ENCODE measurements at places on chromosomes 5 and 9. TPM values are rescaled to one million over a fixed set of nuclear protein-coding genes. Genes with fewer than 3 reads are reported as not detected.

GRCh38 chr9:127139775-127140174 is 17.3 kb upstream of the ANGPTL2 start:
- H3K4me3 ChIP-seq: no peak overlapping the region
- H3K27me3 ChIP-seq: no peaks in the 10 kb centered on the region
- H3K4me1 ChIP-seq: peaks cover 3% of the 10 kb centered on the region
- H3K27ac ChIP-seq: no peak overlapping the region

GRCh38 chr5:175847503-175847902 is 23.9 kb upstream of the CPLX2 start:
- no peak overlapping the region for H3K4me3 ChIP-seq
- H3K27ac ChIP-seq: no peak overlapping the region
- no peaks in the 10 kb centered on the region for H3K27me3 ChIP-seq
- no peaks in the 10 kb centered on the region for H3K36me3 ChIP-seq
- DNase-seq: no peak

DNA sequence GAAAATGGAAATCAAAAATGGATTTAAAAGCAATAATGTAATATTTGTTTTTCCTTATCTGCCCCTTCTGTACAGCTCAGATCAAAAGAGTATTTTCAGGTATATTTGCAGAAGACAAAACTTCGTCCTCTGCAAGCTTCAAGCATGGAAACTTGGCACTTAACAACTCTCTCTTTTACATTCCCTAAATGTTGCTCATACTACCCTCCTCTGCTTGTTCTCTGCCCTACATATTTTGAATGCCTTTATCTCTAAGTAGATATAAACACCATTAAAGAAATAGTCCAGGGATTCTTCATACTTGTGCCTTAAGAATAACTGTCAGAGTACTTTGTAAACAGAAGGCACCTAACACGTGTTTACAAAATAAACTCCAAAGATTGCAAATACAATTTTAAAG is 19.2 kb upstream of the SMC2 start:
- no peak overlapping the region for H3K4me3 ChIP-seq
- no peak overlapping the region for H3K27ac ChIP-seq
- no peak for DNase-seq

GRCh38 chr5:57754616-57755015 is 272.0 kb upstream of the ACTBL2 start:
- H3K27me3 ChIP-seq: no peaks in the 10 kb centered on the region
- no peaks in the 10 kb centered on the region for H3K4me1 ChIP-seq
- H3K27ac ChIP-seq: no peak overlapping the region
- H3K36me3 ChIP-seq: no peaks in the 10 kb centered on the region

DNA sequence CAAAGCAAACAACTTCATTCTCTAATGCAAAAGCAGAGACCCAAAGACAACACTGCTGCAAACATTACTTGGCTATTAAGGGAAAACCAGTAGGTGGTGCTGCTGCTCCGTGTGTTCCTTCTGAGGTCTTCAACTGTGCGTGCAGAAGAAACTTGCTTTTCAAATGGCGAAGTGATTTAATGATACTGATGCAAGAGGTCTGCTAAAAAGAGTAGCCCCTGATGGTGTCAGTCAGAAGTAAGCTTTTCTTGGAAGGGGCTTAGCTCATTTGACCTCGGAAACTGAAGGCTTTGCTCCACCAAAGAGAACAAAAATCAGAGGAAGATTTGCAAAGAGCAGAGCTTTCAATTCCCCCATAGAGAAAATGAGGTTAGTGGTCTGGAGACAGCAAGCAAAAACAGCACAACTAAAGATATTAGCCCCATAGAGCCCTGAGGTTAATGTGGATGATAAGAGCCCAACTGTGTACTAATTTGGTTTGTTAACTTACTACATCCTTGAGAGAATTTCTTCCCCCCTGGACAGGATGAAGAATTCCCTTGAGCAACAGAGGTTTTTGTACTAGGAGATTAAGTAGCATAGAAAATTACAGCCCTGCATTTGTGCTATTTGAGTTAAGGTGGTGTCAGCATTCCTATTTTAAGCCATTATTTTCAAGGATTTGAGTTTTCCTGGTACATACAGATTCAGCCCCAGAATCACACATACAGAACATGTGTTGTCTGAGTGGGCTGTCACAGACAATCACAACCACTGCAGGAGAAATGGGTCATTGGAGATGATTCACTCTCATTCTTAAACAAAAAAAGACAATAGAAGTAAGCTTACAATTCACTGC is 153.2 kb upstream of the C9orf72 start:
- H3K36me3 ChIP-seq: peaks cover 2% of the 10 kb centered on the region
- peaks cover 42% of the 10 kb centered on the region for H3K4me1 ChIP-seq
- DNase-seq: peak; percentile 74
- H3K27me3 ChIP-seq: peaks cover 6% of the 10 kb centered on the region
- H3K4me3 ChIP-seq: no peak overlapping the region

DNA sequence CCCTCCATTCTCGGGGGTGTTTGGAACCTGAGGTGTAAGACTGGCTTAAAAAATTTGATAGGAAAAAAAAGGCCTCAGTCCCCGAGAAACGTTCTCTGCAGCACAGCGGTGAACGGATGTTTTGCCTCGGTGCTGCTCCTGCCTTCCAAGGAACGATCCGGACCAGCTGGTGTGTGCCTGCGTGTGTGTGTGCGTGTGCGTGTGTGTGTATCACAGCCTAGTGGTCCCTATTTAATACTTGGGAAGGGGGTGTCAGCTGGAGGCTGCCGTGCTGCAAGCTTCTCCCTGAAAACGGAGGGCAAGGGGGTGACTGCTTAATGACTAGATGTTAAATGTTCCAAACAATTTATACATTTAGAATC is 76.9 kb downstream of the LHX2 start:
- H3K27ac ChIP-seq: no peak overlapping the region
- peaks cover 38% of the 10 kb centered on the region for H3K27me3 ChIP-seq
- no peaks in the 10 kb centered on the region for H3K4me1 ChIP-seq
- DNase-seq: no peak
- H3K36me3 ChIP-seq: no peaks in the 10 kb centered on the region

DNA sequence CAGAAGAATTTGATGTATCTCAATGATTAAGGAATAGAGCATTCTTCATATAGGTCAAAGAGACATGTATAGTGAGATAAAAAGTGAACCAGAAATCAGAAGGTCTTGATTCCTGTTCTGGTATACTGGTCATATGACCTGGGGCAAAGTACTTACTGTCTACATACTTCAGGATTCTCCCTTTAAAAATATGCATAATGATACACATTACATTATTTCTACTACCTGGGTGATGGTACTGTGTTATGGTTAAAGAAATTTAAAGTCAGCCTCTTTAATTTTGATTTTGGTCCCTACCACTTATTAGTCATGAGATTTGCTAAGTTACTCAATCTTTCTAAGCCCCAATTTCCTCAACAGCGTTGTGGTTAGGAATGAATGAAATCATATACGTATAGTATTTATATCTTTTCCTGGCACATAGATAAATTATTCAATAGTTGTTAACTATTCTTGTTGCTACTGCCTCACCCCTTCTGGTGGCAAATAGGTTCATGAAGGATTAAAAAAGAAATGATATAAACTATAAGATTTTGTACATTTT is 984.1 kb downstream of the TLE4 start:
- peaks cover 9% of the 10 kb centered on the region for H3K4me1 ChIP-seq
- no peak overlapping the region for H3K27ac ChIP-seq
- DNase-seq: no peak
- no peaks in the 10 kb centered on the region for H3K27me3 ChIP-seq
- no peak overlapping the region for H3K4me3 ChIP-seq
- H3K36me3 ChIP-seq: no peaks in the 10 kb centered on the region

GRCh38 chr9:115240676-115241075 is 122.7 kb upstream of the TNC start:
- H3K27me3 ChIP-seq: peaks cover 16% of the 10 kb centered on the region
- no peak overlapping the region for H3K27ac ChIP-seq
- no peak overlapping the region for H3K4me3 ChIP-seq
- peaks cover 14% of the 10 kb centered on the region for H3K4me1 ChIP-seq

PDCD1LG2 gene
- not detected for total RNA-seq

C6 gene
- not detected for total RNA-seq

MLANA gene
- not detected for total RNA-seq

AQP7 gene
- 0.98 TPM for total RNA-seq

Data from neural crest cell (in vitro differentiated cells).